Smooth muscle cell of the coronary artery (primary cell): ENCODE measurements at places on chromosomes 11 and 22. TPM values are rescaled to one million over a fixed set of nuclear protein-coding genes. Genes with fewer than 3 reads are reported as not detected.

The TSSC4 gene
- total RNA-seq = 56.5 and 75.0 TPM in 2 replicates

The ROM1 gene
- total RNA-seq = 6.7 and 8.4 TPM in 2 replicates

The GTSE1 gene
- 1.8 TPM in 1 of 2 replicates, not detected in the other for total RNA-seq

The TPBGL gene
- total RNA-seq = not detected in 2 replicates

The KRTAP5-2 gene
- not detected in 2 replicates for total RNA-seq

The TMEM218 gene
- 14.0 and 23.8 TPM in 2 replicates for total RNA-seq

The TRIM22 gene
- total RNA-seq = 73.4 and 161 TPM in 2 replicates

The TANGO2 gene
- total RNA-seq = 50.6 and 65.3 TPM in 2 replicates

The C22orf31 gene
- 0.35 TPM in 1 of 2 replicates, not detected in the other for total RNA-seq

The VPS37C gene
- total RNA-seq = 4.2 and 4.8 TPM in 2 replicates

The TMEM191C gene
- 0.82 and 1.4 TPM in 2 replicates for total RNA-seq

The CD3G gene
- not detected in 2 replicates for total RNA-seq

The PHF21B gene
- total RNA-seq = not detected in 2 replicates

The PHETA2 gene
- 11.6 and 19.4 TPM in 2 replicates for total RNA-seq

The MYO18B gene
- under 0.01 and 6.7 TPM in 2 replicates for total RNA-seq

The UFD1 gene
- 56.6 and 87.9 TPM in 2 replicates for total RNA-seq
